ENCODE measurements at places on chromosomes 7 and 10.

DNA sequence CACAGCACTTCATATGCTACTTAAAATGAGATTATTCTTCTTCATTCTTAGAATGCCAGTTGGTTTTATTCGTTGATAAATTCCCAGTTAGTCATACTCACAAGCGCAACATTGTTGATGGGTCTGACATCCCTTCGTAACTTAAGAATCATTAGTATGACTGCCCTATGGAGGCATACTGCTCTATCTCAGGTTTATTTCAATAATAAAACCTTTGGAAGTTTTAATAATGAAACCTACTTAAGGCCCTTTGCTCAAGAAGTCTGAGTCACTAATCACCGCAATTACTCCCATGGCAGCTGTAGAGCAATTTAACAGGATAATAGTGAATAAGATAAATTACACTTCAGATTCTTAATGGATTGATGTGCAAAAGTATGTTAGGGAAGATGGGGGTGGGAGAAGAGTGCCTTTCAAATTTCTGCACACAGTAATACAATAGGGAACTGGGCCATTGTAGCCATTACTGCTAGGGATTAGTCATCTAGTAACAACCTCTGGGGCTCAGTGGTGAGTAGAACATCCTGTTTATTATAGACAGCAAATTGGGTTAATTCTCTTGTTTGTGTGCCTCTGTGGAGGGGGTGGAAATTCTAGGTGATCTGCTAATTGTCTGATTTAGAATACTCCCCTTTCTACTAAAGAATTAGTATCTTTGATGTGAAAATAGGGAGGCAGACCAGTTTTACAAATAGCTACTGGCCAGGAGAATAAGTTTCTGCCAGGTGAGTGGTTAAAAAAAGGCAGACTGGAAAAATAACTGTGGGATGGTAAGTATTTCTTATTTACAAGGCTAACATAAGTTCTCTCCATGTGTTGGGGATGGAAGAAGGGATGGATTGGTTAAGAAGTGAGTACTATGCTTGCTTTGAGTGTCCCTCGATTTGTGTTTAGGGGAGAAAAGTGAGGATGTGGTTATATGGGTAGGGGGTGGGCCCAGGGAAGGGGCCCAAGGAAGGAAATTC lies 74.5 kb upstream of the VKORC1L1 start:
- DNase-seq: no peak

DNA sequence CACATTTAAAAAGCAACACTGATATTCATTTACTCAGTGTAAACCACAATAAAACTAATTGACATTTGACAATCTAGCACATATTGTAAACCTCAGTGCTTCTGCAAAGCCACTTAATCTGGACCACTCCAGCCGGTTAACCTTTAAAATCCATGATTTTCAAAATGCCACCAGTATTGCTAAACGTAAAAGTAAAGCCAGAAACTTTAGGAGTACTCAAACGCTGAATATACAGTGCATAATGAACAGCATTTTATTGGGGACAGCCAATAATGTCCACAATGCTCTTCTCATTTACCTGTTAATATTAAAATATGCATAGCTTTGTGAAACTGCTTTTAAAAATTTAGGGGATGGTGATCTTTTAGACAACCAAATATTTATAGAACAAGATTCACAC lies 10.8 kb downstream of the HNRNPA2B1 start:
- no peak for DNase-seq

DNA sequence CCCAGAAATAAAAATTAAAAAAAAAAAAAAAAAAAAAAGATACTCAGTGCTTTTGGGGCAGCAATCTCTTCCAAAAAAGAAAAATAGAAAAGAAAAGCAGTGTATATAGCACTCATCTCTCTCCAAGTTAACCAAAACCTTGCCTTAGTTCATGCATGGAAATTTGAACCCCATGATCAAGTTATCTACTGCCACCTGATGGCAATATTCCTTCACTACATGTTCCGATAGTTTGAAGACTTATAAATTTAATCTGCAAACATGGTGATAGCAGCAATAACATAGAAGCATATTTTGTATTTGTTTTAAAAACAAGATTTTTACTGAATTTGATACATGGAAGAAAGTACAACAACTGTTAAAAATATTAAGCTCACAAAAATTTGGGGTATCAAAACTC lies 48.6 kb upstream of the SLIT1 start:
- DNase-seq: peak; percentile 32

- DNase-seq: peak; percentile 76
Measured at GRCh38 chr7:155066417-155066950, 3.6 kb upstream of the HTR5A start.

DNA sequence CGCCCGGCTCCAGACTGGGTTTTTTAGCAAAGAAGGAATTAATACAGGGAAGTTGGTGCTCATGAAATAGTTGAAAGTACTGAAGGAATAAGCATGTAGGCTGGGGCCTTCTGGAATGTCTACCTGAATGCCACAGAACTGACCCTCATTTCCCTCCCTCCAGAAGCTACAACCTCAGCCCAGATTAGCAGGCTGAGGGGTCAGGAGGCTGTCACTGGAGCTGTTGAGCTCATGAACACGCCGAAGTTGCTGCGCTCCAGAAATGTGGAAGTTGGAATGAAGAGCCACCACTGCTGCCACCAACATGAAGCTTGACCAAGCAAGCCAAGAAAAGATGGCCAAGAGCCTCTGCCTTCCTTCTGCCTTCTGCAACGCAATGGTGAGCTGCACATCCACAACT lies 52.2 kb upstream of the KMT2E start:
- DNase-seq: no peak

- DNase-seq: no peak
Measured at GRCh38 chr10:84308021-84308420, 20.4 kb upstream of the CCSER2 start.

- no peak for DNase-seq
Measured at GRCh38 chr7:4129481-4130122, 552.5 kb upstream of the FOXK1 start.

- DNase-seq: no peak
Measured at GRCh38 chr10:80526742-80527141, 11.0 kb upstream of the SH2D4B start.

- DNase-seq: no peak
Measured at GRCh38 chr7:24574386-24574785, 1.1 kb downstream of the PALS2 start.

DNA sequence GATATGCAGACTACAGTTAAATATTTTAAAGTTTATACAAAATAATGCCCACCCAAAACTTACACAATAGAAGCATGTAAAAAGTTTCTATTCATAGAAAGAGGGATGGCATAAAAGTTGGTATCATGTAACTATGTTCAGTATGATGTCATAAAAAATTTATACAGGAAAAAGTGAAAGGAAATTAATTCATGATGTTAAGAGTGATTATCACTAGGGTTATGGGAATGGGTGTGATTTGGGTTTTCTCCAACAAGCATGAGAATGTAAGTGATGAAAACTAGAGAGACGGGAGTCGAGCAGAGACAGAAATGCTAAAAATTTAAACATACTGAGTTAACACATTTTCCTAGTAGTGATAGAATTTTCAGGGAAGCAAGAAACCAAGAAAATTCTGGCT lies 52.7 kb downstream of the GDI2 start:
- no peak for DNase-seq

GRCh38 chr7:68980011-68980410 lies 618.3 kb upstream of the AUTS2 start:
- peak; percentile 29 for DNase-seq

DNA sequence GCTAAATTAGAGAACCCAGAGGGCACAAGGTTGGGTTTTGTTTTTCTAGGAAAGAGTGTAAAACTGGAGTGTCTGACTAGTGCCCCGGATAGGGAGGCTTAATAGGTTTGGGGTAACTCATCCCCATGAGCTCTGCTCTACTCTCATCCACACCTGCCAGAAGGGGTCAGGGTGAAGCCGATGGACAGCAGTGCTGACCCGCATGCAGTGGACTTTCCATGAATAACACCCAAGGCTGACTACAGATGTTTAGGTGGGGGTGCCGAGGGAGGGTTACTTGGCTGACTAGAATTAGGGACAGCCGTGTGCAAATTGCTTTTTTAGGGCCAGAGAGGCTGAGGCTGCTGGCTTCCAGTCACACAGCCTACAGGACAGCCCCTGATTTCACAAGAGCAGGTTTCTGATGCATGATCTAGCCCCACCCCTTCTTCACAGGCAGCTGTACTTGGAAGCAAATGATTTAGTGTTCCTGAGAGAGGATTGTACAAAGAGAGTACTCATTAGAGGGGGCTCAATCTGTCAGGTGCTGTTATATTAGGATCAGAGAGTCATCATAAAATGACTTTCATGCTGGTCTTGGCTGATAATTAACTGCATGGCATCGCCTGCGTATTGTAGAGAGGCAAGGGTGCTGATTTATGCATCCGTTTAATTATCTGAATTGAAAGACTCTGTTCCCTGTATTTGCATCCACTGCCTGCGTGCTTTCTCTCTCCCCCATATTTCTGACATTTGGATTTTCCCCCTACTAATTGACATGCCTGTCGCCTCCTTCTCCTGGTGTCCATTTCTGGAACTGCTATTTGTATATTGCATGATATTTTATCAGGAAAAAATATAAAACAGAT lies 9.5 kb downstream of the INHBA start:
- DNase-seq: no peak

- DNase-seq: no peak
Measured at GRCh38 chr10:49578392-49578791, 31.7 kb upstream of the SLC18A3 start.

GRCh38 chr7:90216771-90217170 lies 5.2 kb downstream of the STEAP2 start:
- no peak for DNase-seq

DNA sequence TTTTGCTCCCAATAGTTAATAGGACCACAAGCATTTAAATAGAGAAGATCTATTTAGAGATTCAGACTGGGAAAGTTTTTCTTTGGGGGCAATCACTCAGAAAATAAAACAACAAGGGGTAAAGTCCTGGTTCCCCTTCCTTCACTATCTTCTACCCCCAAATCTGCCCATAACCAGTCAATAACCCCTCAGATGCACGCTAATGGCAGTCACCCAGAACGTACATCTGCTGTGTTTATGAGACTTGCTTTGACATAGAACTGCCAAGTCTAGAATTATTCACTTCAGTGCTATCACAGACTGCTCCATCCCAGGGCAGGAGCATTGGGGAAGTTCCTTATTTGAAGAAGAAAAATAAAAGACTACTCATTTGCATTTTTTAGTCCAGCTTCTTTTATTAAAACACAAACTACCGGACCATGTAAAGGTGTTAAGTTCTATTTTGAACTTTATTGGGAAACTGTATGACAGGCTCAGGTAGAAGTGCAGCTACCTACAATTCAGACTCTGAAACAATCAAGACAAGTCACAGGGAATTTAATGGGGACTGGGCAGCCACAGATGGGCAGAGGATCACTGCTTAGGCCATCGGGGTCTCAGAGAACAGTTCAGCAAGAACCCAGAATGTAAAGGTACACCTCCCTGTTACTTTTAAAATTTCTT lies 38.4 kb downstream of the ANK3 start:
- DNase-seq: no peak

DNA sequence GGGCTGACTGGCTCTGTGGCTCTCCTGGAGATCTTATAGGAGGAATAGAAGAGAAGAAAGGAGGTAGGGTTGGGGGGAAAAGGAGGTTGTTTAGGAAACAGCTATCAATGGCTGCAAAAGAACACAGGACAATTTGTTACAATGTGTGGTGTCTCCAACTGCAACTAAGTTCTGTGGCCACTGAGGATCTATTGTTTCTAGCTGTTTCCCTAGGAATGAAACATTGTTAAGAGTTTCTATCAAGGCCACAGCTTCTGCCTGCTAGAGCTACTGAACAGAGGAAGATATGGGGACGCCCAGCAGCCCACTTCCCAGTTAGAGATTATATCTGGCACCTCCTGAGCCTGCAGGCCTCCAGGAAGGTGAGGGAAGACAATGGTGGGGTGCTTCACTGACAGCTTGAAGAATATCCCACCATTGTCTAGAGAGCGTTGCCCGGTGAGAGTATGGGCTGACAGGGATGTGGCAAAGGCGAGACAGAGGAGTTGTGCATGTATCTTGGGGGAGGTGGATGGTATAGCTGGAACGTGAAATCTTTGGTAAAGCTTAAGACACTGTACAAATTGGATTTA lies 4.0 kb downstream of the SCD start:
- DNase-seq: no peak

- no peak for DNase-seq
Measured at GRCh38 chr7:13024121-13024674, 336.8 kb downstream of the ARL4A start.

GRCh38 chr7:64947252-64948000 lies 43.4 kb downstream of the ZNF117 start:
- no peak for DNase-seq

DNA sequence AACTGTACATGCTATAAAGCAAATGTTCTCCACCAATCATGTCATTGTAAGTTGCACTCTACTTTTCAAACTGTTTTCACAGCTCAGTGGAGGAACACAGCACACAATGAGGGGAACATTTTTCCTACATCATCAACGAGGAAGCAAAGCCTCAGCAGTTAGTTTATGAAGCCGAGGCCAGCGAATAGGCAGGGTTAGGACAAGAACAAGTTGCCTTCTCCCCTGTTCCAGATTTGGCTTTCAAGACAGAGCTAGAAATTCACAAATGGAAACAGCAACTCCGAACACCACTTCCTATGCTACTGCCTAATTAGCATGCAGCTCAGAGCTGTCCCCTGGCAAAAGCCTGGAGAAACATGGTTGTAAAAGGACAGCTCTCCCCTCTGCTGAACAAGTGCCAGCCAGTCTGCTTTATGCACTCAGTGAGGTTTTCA lies 19.8 kb downstream of the ITGB8 start:
- DNase-seq: no peak
